ENCODE measurements at places on chromosomes 1 and 21.

DNA sequence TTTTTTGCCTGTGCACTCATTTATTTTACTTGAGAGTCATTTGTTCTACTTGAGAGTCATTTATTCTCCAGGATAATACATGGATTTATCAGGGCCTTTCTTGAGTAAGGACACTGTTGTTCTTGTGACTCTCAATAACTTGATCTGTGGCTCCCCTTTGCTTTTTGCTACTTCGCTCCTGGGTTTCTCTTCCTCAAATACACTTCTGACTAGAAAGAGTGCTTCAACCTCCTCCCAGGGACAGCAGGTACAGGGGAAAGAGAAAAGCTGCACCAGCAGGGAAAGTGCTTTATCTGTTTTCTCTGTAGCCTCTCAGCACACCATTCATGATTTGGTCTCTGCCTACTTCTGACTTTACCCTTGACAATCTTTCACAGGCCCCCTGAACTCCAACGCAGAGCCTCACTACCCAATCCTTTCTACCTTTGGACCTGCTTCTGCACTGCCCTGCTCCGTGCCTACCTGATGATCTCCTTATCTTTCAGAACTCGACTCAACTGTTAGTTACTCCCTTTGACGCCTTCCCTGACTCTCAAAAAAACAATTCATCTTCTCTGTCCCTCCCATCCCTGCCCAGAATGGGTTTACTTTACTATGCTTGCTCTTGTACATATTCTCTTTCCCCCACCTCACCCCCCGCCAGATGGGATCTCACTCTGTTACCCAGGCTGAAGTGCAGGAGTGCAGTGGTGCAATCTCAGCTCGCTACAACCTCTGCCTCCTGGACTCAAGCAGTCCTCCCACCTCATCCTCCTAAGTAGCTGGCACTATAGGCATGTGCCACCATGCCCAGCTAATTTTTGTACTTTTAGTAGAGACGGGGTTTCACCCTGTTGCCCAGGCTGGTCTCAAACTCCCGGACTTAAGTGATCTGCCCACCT lies 15.6 kb upstream of the PIGM start:
- no peak for DNase-seq

GRCh38 chr1:114034567-114035303 lies 55.5 kb downstream of the OLFML3 start:
- no peak for DNase-seq

GRCh38 chr21:31342348-31342747 lies 1.7 kb downstream of the TIAM1 start:
- DNase-seq, result no peak

- DNase-seq, result peak; percentile 17
Measured at GRCh38 chr1:8004803-8005573, 21.1 kb downstream of the ERRFI1 start.

- DNase-seq, result no peak
Measured at GRCh38 chr1:26413031-26413430, 2.4 kb downstream of the LIN28A start.

GRCh38 chr1:248881261-248881660 lies 22.4 kb upstream of the ZNF692 start:
- DNase-seq, result no peak
